ENCODE measurements at places on chromosomes 12 and 14.

GRCh38 chr12:6285063-6285477 lies 25.4 kb upstream of the PLEKHG6 start:
- DNase-seq = peak; percentile 84

- no peak for DNase-seq
Measured at GRCh38 chr12:116727891-116728290, 10.0 kb downstream of the SPRING1 start.

GRCh38 chr12:132872975-132873421 lies 14.4 kb downstream of the CHFR start:
- DNase-seq = no peak

GRCh38 chr12:78759367-78759766 lies 105.2 kb upstream of the SYT1 start:
- DNase-seq = no peak

DNA sequence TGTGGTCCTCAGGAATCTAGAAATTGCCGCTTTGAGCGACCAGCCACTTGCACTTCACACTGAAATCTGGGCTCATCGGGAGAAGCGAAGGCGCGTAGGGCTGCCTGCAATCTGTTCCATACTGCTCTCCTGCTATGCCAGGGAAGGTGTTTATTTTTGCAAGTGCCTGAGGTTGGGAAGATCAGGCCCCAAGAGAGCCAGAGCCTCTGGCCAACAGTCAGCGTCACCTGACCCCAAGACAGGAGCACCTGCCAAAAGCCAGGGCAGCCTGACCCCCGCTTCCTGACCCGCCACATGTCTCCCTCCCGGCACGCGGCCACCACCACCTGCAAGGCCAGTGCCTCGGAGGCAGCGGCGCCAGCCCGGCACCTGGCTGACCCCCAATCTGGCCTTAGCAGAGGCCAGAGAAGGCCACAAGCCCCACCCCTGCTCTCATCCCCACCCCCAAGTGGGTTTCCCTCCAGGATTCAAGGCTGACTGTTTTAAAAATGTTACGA lies 94.4 kb downstream of the CHGA start:
- no peak for DNase-seq

DNA sequence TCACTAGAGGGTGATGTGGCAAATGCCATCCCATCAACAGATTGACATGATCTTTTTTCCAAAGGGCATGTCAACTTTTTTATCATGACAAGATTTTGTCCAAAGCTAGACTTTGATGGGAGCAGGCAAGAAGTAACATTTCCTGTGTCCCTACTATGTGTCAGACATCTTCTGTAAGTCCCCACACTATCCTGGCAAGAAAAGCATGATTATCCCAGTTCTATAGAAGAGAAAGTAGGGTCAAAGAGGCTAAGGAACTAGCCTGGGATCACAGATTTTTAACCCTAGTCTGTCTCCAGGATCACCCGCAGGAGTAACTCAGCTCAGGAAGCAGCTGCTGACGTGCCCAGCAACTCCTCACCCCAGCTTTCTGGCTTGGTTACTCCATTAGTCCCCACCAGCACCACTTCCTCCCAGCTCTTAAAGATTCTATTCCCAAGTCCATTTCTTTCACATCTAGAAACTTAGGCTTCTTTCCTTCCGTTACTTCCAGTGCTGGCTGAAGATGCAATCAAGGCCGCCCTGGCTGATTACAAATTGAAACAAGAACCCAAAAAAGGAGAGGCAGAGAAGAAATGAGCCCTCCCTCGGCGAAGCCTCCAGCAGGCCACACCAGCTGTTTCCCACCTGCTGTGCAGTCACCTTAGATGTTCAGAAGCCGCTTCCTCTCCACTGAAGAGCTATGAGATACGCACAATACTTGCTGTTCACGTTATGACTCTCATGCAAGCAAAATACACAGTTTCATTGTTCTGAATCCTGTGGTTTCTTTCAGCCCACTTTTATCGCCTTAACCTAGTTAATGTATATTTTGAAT lies 6.2 kb downstream of the ISCU start:
- DNase-seq = no peak

- no peak for DNase-seq
Measured at GRCh38 chr14:95562892-95563685, 28.2 kb downstream of the GLRX5 start.

DNA sequence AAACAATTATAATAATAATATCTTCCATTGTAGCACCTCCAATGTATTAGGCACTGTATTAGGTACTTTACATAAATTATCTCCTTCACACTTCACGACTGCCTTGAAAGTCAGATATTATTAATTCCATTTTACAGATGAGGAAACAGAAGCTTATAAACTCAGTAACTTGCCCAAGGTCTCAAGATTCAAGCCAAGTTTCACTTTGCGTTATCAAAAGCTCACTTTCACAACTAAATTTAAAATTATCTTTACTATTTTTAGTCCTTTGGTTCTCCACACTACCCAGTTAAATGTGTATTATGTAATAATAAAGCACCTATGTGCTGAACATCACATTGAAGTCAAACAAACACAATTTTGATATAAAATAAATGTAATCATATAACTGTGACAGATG lies 55.8 kb downstream of the NUMB start:
- no peak for DNase-seq

GRCh38 chr12:108441549-108441948 lies 73.5 kb upstream of the FICD start:
- no peak for DNase-seq

GRCh38 chr14:95156161-95157047 lies 925 bp downstream of the DICER1 start:
- peak; percentile 7 for DNase-seq

GRCh38 chr14:103451401-103451800 lies 66.2 kb downstream of the MARK3 start:
- no peak for DNase-seq

- DNase-seq = no peak
Measured at GRCh38 chr12:100494026-100494425, 20.4 kb downstream of the NR1H4 start.

GRCh38 chr12:111063295-111064026 lies 143.1 kb upstream of the MYL2 start:
- no peak for DNase-seq

- peak; percentile 15 for DNase-seq
Measured at GRCh38 chr14:37232907-37233481, 35.3 kb downstream of the MIPOL1 start.

GRCh38 chr12:46771268-46771827 lies 54.4 kb downstream of the SLC38A4 start:
- DNase-seq = no peak

GRCh38 chr12:2354151-2354991 lies 301.6 kb downstream of the CACNA1C start:
- peak; percentile 66 for DNase-seq

DNA sequence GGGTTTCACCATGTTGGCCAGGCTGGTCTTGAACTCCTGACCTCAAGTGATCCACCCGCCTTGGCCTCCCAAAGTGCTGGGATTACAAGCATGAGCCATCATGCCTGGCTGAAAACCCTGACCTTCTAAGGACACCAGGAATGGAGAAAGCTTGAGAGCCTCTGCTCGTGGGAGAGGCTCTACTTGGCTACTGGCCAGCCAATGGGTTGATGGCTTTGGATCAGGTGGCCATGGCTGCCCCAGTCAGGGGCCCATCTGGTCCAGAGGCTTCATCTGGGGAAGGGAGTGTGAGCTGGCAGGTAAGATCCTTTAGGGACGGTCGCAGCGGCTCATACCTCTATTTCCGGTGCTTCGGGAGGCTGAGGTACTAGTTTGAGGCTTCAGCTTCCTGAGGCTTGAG lies 42.5 kb upstream of the PPP1CC start:
- no peak for DNase-seq

GRCh38 chr12:127035011-127035879 lies 1231.7 kb upstream of the TMEM132C start:
- DNase-seq = no peak

DNA sequence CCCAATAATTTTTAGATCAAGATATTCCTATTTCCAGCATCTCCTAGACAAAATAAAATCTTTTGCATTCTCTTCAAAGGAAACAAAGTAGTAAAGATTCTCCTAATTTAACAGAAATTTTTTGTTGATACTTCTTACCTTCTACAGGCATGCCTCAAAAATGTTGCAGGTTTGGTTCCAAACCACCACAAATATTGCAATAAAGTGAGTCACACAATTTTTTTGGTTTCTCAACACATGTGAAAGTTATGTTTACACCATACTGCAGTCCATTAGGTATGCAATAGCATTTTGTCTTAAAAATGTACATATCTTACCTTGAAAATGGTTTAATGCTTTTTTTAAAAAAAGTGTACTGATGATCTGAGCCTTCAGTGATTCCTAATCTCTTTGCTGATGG lies 65.6 kb upstream of the USP15 start:
- no peak for DNase-seq

GRCh38 chr12:18751866-18752265 lies 13.9 kb downstream of the CAPZA3 start:
- no peak for DNase-seq

DNA sequence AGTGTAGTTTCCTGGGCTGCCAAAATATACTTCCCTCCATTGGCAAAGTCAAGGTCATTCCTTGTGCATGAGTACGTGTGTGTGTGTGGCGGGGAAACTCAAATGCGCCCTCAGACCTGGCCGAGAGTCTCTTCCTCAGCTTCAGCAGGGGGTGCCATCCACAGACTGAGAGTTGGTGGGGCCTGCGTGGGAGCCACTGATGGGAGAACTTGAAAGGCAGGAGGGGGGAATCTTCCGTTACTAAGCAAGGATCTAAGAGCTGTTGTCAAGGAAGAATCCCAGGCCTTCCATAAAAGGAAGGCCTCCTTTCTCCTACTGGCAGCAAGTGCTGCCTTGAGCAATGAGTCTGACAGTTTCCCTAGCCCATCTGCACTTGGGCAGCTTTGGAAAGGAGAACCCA lies 274.9 kb downstream of the EMP1 start:
- no peak for DNase-seq

DNA sequence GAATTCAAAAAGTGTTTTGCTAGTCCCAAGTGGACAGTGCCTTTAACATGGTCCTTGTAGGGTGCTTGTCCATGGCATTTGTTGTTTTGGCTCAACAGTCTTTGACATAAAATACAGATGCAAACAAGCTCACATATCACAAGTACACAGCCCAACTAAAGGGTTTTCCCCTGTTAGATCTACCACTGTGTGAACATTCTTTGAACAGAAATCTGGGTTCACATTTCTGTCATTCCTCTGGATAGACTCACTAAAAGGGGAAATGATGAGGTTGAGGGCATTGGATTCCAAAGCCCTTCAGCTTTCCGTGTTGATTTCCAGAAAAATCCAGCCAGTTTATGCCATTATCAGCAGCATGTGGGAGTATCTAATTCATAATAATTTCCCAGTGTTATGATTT lies 54.1 kb downstream of the EP400 start:
- no peak for DNase-seq

GRCh38 chr12:14814014-14814413 lies at the start of gene SMCO3:
SMCO3 (minus strand) TSS chr12:14814182; CDS start chr12:14806680, 7,502 bp downstream.
- no peak for DNase-seq

DNA sequence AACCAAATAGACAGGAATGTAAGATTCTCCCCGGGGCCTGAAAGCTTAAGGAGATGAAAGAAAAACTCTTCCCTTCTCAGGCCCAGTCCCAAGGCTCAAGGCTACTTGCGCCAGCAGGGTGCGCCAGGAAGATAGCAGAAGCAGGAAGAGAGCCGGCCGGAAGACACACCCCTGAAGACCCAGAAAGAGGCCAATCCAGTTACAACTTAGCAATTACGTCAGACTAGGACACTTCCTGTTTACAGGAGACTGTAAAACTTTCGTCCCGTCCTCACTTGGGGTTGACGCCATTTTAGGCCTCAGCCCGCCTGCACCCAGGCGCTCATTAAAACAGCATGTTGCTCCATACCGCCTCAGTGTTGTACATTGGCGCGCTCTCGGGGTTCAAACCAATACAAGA lies 9.4 kb downstream of the COX16 start:
- DNase-seq = no peak

DNA sequence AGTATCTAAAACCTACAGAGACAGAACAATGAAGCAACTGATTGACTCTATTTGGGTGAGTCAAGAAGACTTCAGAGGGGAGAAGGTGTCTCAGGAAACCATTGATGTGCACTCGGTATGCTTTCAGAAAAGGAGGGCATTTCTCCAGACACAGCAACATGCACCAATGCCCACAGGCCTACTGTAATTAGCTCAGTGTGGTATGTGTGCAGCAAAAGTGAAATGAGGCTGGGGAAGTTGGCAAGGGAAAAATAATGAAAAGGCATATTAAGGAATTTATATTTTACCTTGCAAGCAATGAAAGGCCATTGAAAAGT lies 158.4 kb upstream of the GRIP1 start:
- no peak for DNase-seq

DNA sequence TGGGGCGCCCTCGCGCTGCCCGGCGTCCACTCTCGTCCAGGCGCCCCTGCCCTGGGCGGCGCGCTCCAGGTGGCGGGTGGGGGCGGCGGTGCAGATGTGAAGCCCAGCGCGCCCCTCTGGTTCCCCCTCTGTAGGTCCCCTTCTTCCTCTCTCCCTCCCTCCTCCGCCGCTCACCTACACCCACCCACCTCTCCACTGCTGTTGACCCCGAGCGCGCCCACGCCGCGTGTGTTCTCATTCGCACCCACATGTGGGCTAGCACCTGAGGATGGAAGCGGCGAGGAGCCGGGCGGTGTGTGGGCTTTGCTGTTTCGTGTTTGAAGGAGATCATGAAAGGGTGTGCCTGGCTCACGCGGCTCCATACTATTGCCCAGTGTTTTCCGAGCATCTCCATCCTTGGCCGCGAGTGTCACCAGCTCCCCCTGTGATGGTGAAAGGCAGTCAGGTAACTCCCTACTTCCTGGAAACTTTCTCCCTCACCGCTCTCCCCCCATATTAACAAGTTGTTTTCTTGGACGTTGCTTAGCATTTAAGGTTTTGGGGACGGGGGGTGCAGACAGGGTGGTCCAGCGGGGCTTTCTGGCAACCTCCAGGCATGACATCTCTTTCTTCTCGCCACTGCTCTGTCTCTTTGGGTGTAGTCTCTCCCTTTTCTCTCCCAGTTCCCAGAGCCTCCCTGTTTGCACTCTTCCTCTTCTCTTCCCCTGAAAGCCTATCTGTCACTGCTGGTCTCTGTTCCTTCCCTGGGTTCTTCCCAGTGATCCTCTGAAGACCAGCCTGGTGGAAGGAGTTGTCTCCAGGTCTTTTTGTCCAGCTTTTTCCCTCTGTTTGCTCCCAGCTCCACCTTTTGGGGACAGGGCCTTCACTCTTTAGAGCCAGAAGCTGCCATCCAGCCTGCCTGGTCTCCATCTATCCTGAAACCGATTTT lies 1.6 kb downstream of the CACNA1C start:
- no peak for DNase-seq

GRCh38 chr12:9706086-9706685 lies 26.7 kb downstream of the CLECL1 start:
- DNase-seq = no peak

DNA sequence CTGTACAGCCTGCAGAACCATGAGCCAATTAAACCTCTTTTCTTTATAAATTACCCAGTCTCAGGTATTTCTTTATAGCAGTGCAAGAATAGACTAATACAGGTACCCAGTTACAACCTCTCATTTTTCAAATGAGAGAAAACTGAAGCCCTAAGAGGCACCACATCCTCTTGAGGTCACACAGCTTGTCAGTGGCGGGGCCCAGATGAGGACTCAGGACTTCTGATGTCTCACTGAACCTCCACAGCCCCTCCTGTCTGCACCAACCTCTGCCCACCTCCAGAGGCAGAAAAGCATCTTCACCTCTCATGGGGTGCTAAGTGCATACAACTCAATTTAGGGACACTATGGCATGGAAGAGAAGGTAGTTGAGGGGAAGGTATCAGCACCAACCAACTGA lies 120.7 kb downstream of the CRACR2A start:
- no peak for DNase-seq

- no peak for DNase-seq
Measured at GRCh38 chr14:103423050-103423461, 37.8 kb downstream of the MARK3 start.

- DNase-seq = peak; percentile 15
Measured at GRCh38 chr12:99985631-99986030, 895 bp upstream of the ANKS1B start.

- DNase-seq = no peak
Measured at GRCh38 chr14:52091928-52092327, 23.1 kb upstream of the NID2 start.

Measured in SK-N-DZ (cell line).